ENCODE measurements at places on chromosomes 2 and 18.

DNA sequence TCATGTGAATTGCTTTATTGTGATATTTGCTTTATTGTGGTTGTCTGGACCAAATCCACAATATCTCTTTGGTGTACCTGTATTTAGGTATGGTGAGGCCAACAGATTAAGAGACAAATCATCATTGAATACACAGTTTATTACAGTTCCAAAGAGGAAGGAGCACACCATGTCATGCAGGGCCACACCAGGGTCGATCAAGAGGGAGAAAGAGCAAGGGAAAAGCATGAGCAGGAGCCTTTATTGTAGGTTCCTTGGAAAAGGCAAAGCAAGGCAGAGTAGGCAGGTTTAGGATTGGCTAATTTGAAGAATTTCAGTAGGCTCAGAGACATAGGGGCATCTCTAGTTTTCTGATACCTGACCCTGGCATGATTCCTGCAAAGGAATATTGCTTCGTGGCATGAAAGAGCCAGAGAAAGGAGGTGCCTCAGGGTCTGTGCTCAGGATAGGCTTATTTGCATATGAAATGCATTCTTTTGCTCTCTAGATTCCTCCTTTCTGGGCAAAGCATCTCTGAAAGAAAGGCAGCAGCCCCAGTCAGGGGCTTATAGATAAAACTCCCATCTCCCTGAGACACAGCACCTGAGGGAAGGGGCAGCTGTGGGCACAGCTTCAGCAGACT lies 214.2 kb upstream of the ERBB4 start:
- no peak for DNase-seq

DNA sequence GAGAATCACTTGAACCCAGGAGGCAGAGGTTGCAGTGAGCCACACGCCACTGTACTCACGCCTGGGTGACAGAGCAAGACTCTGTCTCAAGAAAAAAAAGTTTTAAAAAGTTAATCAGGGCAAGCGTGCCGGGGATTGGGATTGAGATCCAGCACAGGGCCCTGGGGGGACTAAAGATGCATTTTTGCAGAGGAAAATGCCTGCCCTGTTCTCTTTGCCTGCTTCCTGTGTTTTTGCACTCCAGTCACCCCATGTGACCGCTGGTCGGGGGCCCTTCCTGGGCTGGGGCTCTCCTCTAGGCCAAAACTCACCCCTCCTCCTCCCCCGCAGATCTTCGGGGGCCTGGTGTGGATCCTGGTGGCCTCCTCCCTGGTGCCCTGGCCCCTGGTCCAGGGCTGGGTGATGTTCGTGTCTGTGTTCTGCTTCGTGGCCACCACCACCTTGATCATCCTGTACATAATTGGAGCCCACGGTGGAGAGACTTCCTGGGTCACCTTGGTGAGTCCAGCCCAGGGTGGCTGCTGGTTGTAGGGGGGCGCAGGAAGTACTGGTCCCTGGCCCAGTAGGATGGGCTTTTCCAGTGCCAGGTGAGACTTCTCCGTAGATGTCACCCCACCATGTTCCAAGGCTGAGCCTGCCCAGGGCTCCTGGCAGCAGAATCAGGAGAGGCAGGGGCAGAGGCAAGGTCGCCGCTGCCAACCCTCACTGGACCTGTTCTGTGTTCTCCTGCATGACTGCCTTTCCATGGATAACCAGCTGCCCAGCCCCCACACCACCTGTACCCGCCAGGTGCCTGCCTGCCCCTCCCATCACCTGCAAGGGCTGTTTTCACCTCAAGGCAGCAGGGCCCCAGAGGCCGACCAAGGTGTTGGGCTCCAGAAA lies 22.4 kb downstream of the MAL start:
- DNase-seq = no peak

- DNase-seq = no peak
Observed at GRCh38 chr2:55585451-55586080, 31.9 kb downstream of the PPP4R3B start.

DNA sequence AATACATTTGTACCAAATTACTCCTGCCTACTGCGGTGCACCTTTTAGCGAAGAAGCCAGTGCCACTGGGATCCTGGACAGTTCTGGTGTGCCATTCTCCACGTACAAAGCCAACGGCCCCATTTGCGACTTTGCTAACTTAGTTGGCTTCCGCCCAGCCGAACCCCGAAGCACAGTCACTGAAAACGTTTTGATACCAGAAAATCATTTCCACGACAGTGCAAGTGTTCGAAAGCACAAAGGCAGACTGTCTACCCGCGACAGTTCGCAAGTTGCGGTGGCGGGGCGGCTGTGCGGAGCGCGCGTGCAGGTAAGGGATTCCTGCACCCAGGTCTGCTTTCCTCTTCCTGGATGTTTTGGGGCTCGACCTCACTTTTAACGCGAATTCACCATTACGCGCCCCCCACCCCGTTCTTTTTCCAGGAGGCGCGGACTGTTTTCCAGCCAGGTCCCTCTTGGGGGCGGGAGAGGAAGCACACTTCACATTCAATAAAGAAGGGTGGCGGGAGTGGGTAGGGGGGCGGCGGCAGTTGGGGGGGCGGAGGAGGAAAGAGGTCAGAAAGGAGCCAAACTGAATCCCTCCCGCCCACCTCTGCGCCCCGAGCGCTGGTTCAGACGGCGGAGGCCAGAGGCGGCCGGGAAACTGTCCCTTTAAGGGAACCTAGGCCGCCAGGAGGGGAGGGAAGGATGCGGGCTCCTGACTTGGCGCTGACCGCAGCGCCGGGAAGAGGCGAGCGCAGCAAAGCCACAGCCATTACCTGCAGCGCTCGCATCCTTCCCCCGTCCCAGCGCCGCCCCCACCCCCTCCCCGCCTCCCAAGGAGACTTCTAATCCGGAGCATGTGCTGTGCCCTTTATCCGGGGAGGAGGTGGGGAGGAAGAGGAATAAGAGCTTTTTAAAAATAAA lies 107.4 kb upstream of the KCTD1 start:
- DNase-seq = peak; percentile 8

DNA sequence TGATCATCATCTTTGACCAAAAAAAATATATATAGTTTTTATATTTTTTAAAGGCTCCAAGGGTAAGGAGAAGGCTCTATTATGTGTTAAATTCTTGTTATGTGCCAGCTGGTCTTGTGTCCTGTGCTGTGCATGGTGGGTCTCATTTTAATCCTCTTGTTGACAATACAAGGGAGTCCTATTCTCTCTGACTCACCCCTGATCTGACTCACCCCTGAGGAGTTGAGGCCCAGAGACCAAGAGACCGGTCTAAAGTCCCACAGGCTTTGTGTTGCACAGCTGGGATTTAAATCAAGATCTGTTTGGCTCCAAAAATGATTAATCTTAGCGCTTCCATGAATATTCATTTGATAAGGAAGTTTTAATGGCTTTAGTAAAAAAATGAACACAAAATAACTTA lies 25.7 kb downstream of the MC2R start:
- no peak for DNase-seq

DNA sequence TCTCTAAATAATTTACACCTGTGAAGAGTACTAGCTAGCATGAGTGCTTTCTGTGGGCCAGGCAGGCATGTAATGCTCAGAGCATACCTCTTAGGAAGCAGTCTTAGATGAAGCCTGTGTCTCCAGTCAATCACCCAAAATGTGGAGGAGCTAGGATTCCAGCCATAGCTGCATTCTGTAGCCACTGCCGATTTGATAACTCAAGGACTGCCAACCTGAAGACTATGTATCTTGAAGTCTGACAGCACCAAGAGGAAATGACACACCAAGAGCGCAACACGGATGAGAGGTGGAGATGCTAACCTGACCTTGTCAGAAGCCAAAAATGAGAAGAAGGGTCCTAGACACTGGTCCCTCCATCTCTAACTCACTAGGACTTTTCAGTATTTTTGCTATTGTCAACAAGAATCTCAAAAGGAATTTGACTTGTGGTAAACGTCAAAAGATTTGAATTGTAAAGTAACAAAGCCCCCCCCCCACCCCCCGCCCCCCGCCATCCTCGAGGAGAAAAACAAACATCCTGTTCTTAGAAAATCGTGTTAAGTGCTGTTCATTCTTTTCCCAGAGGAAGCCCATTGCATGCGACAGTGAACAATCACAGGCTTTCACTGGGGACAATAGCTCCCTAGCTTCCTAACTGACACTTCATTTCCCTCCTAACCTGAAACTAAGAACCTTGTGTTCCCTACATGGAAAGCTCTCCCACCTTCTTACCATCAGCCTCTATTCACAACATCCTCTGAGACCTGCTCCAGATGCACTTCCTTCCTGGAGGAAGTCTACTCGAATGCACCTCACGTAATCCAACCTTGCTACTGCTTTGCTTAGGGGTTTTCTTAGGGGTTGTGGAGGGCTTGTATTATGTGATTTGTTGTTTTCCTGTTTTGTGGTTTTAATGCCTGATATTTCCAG lies 14.7 kb downstream of the CDC42EP3 start:
- DNase-seq = no peak
